ENCODE measurements at places on chromosomes 3 and 15.
A peak's percentile ranks its signal among the peaks of the same experiment; 100 is the strongest.

GRCh38 chr3:53974324-53974723 is 82.7 kb upstream of the SELENOK start:
- DNase-seq, result peak; percentile 13

GRCh38 chr3:189573004-189573403 is 58.2 kb upstream of the TP63 start:
- peak; percentile 28 for DNase-seq

GRCh38 chr15:87609894-87610293 is 646.6 kb downstream of the NTRK3 start:
- no peak for DNase-seq

GRCh38 chr3:54900838-54901591 is 26.8 kb downstream of the LRTM1 start:
- DNase-seq, result peak; percentile 15

- no peak for DNase-seq
Observed at GRCh38 chr3:147652651-147653366, 243.6 kb downstream of the ZIC1 start.

DNA sequence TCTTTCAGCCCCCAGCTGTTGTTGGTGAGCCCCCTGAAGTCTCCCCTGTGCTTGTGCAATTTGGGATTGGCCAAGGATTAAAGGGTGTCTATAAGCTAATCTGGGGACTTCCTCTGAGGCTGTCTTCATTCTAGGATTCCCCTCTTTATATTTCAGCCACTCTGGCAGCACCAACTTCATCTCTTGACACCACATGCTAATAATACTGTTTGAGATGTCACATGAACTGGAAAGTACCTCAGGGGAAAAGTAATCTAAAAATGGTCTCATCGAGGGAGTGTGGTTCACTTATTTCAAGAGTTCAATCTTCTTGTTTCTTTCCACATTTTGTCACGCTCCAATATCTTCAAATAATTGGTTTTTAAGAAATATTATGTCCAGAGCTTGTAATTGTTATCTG is 279.2 kb upstream of the TMC3 start:
- DNase-seq, result no peak

DNA sequence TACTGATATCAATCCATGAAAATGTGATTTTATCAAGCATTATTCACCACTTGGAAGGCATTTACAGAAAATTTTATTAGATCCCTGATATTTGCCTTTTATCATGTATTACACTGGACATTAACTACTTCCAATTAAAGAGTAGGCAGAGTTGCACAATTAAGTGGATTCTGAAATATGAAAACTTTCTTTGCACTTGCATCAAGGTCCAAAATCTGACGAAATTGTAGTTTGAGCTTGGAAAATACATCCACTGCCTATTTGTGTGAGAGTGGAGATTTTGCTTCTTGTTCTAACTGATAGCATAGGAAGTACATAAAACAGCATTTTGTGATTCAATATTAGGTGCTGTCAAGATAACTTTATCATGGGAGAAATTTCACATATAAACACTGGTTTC is 49.6 kb upstream of the SLC12A8 start:
- DNase-seq, result no peak

- peak; percentile 63 for DNase-seq
Observed at GRCh38 chr15:36414670-36415069, 164.8 kb upstream of the CDIN1 start.

DNA sequence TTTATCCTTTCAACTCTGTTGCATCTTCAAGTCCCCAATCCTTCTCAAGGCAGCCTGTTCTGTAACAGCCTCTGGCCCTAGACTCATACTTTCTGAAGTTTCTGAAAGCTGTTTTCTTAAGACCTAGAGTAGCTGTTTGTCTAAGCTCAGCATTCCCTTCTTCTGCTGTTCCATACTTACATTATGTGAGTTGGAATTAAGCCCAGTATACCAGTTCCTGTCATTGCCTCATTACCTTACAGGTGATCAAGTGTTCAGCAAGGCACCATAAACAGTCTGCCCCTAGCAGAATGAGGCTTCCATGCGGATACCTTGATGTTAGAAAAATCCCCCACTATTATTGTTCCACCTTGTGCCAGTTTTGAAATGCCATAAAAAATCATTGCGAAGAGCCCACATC is 180.6 kb downstream of the PLCL2 start:
- no peak for DNase-seq

GRCh38 chr3:67986706-67987105 is 332.3 kb upstream of the SUCLG2 start:
- no peak for DNase-seq

DNA sequence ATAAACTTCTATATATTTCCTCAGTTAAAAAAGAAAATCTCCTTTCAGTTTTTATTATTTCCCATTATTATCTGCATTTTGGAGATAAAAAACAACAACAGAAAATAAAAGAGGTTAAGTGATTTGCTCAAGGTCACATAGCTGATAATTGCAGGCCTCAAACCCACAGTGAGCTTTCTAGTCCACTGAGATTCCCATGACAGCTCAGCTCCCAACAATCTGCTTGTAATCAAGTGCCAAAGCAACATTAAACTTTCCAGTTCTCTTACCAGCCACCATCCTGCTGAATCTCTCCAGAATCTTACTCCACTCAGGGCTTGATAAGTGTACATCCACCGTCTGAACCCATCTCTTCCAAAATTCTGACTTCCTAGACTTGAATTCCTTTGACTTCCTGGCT is 318.2 kb upstream of the SEMA6D start:
- DNase-seq, result no peak

DNA sequence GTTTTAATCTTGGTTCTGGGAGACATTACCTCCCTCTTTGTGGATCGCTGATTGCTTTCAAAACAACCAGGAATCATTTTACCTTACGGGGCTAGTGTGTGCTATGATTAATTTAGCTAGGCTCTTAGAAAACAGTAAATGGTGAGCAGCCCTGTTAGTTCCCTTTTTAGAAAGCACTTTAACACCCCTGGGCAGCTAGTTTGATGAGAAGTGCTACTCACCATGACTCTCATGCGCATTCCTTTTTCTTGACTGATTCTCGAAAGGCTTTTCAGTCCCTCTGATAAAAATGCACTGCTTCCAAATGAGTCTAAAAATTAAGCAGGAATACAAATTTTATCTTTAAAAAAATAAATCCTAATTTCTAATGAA is 75.3 kb upstream of the LEKR1 start:
- no peak for DNase-seq

DNA sequence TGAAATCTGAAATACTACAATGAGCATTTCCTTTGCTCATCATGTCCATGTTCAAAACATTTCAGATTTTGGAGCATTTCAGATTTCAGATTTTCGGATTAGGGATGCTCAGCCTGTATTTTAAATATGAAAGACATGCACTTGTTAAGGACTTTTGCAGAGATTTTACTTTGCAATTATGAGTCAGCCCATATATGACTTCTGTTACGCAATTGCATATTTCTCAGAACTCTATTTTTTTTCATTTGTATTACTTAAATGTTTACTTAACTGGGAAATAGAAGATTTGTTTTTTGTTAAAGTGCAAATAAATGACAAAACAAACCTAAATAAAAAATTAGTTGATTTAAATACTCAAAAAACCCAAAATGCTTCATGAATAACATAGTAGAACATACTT is 376.2 kb downstream of the ZBTB20 start:
- no peak for DNase-seq

GRCh38 chr3:143070977-143071551 is 48.5 kb upstream of the CHST2 start:
- peak; percentile 84 for DNase-seq

GRCh38 chr3:124597273-124597672 is 133.0 kb upstream of the UMPS start:
- no peak for DNase-seq

DNA sequence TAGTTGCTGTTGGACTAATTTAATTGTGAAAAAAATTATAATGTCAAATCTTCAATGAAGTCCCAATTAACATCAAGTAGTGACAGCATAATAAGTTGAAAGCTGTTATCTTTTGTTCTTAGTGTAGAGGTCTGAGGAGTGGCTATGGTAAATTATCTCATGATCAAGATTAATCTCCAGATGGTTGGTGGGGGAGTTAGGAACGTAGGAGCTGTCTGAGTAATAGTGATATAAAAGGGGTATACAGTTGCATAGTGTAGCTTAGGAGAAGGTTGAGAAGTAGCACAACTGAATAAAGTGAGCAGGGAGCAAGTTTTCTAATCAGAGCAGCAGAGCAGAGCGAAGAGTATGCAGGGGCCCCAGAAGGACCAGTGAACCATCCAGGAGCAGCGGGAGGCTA is 19.5 kb downstream of the TMOD2 start:
- no peak for DNase-seq

DNA sequence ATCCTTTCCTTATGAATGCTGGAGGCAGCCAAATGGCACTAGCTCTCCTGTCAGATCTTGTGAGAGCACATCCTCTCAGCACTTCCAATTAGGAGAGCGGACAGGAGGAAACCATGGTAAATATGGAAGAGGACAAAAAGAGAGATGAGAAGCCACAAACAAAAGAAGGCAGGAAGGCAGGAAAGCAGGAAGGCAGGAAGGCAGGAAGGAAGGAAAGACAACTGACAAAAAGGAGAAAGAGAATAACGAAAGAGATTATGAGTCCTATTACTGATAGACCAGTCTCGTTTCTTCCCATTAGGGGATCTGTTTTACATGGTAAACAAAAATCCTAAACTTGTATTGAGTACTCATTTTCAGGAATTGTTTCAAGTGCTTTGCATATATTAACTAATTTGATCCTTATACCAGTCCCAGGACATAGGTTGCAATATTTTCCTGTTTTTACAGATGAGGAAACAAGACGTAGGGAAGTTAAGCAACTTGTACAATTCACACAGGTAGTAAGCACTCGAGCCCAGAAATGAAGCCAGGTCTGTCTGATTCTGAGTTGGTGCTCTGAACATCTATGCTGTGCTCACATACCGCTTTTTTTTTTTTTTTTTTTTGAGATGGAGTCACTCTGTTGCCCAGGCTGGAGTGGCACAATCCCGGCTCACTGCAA is 4.2 kb downstream of the BCL2A1 start:
- no peak for DNase-seq

DNA sequence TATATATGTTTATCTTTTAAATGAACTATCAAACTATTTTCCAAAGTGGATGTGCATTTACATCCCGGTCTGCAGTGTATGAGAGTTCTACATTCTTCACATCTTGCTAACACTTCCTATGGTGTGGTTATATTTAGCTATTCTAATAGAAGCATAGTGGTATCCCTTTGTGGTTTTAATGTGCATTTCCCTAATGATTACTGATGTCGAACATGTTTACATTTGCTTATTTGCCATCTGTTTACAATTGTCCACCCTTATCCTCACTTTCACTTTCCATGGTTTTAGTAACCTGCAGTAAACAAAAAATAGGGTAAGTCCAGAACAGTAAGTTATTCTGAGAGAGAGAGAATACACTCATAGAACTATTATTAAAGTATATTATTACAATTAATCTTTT is 360.5 kb upstream of the NAALADL2 start:
- no peak for DNase-seq
